ENCODE measurements at places on chromosomes 7 and 10.

- peak; percentile 67 for DNase-seq
Measured at GRCh38 chr7:157273208-157274093, 63.4 kb upstream of the DNAJB6 start.

- no peak for DNase-seq
Measured at GRCh38 chr7:149070372-149071125, 20.0 kb downstream of the ZNF786 start.

- DNase-seq, result no peak
Measured at GRCh38 chr7:84746353-84746752, 440.5 kb downstream of the SEMA3D start.

DNA sequence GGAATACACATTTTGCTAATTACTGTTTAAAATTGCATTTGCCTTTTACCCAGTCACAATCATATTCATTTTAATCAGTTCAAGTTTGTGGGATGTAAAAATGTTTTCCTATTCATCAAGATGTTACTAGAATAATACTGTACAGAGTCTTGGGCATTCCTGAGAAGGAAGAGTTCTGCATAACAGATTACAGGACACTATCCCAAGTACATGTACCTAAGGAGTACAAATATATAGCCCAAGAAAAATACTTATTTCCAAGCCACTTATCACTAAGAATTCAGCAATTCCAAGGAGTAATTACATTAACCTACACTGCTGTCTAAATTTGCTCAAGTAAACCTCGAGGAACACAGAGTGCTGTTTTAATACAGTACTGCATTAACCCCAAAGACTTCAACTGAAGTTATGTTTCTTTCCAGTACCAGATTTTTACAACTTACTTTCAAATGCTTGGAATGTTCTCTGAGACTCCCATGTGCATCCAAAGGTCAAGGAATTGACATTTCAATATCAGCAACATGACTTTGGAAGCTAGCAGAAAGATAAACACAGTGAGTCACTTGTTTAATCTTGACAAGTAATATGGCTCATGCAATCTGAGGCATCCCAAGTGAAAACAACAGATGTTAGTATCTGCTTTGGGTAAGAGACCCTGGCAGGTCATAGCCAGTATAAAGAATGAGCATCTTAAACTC, 125.4 kb upstream of the BET1 start:
- peak; percentile 55 for DNase-seq

DNA sequence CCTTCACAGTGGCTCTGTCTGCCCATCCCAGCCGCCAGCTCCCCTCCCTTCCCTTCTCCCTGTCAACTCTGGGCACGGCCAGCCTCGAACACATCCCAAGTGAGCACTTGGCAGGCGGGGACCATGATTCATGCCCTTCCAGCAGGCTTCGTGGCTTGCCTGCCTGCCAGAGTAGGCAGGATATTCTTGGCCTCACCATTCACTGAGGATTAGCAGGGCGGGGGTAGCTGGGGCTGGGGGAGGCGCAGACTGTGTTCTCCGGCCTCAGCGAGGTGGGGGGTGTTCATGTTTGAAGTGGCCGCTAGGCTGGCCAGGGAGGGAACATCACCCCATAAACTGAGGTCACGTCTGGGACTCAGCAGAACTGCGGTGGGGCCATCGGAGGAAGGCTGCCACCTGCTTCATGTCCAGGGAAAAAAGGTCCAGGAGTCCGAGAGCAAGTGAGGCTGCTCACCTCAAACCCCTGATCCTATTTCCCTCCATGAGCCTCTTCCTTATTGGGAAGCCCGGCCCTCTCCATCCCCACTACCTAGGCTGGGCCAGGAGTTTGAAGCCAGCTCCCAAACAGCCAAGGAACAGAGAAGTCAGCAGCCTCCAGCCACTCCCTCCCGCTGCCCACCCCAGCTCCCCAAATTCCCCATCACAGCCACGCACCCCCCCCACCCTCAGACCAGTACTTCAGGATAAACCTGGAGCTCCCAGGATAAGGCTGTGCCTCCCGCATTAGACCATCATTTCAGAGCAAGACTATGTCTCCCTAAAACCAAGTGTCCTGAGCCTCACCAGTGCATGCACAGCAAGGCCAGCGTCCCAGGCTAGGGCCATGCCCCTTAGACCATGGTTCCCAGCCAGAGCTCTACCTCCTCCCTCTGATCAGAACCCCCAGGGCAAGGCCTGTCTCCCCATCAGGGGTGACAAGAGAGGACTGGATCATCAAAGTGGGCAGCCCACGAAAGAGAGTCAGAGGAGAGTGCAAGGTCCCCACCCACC, 42.8 kb upstream of the RABGEF1 start:
- DNase-seq, result no peak

DNA sequence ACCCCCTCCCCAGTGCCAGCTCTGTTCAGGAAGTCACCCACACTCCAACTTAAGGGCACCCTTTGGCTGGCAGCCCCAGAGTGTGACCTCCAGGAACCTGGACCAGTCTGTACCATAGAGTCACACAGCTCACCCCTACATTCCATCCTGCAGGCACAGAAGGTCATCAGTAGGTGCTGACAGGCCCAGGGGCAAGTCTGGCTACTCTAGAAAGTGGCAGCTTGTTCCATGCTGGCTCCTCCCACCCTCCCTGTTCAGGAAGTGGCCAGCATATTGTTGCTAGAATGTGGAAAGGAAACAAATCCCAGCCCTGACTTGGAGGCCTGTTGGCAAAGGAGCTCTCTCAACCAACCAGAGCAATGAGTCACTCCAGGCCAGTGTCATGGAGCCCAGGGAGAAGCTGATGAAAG, 3.2 kb upstream of the NCOA4 start:
- peak; percentile 75 for DNase-seq

DNA sequence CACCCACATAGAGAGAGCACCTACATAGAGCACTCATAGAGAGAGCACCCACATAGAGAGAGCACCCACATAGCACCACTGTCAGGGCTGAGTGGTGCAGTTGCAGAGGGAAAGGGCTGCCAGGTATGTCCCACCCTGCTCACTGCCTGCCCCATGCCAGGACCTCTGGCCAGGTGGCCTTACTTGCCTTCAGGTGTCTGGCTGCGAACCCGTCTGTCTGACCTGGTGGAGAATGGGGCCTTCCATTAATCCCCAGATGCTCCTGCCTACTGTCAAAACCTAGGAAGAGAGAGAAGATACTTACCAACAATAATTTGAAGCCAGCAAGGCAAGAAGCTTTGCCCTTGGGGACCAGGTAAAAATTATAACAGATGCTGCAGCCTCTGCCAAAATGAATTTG, 51.1 kb downstream of the INSIG1 start:
- no peak for DNase-seq

DNA sequence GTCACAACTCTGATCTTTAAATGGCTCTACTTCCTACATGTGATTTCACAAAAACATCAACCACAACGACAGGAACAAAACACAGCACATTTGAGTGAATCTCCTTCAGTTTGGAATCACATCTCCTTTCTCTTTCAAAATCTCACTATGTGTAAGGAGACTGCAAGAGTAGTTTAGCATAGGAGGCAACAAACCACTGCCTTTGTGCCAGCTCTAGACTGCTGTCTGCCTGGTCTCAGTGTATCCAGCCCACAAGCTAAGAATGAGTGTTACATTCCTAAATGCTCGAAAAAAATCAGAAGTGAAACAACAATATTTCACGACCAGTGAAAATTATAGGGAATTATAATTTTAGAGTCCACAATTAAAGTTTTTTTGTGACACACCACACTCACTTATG, 217.0 kb upstream of the STEAP4 start:
- DNase-seq, result no peak

DNA sequence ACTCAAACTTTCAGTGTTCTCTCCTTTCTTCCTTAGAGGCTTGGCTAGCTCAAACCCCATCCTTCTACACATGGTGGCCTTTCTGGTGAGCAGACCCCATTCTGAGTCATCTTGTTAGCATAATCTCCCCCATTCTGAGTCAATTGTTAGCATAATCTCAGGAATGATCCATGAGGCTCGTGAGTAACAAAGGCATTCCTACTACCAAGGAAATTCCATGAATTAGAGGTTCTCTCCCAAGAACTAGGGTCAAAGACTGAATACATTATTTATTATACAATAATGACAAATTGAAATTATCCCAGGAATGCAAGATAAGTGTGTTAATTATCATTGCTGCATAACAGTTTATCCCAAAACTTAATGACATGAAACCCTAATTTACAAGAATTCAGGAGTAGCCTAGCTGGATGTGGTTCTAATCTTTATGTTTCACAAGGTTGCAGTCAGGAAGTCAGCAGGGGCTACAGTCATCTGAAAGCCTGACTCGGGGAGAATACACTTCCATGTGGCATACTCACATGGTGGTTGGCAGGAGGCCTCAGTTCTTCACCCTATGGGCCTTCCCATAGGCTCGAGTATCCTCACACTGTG, 100.2 kb downstream of the MMRN2 start:
- DNase-seq, result peak; percentile 24

GRCh38 chr7:24773646-24774045, 16.4 kb upstream of the GSDME start:
- no peak for DNase-seq

- DNase-seq, result no peak
Measured at GRCh38 chr7:7347045-7347444, 164.7 kb downstream of the C1GALT1 start.

DNA sequence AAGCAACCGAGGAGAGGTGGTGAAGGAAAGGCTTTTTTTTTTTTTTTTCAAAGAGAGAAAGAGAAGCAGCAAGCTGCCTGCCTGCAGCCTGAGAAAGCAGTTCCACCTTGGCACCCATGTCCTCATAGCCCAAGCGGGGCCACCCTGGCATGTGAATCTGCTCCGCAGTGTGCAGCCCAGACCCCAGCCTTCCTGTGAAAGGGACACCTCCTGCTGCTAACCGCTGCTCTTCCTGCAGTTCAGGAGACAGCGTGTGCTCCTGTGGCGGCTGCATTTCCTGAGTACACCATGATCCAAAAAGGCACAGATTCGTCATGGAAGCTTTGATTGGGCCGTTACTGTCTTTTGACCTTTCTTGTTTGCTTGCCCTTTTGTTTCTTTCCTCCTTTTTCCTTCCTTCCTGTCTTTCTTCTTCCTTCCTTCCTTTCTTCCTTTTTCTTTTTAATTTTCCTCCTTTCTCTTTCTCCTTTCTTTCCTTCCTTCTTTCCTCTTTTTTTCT, 38.1 kb downstream of the IKZF1 start:
- DNase-seq, result no peak

- DNase-seq, result no peak
Measured at GRCh38 chr10:3790272-3790671, 5.3 kb upstream of the KLF6 start.

DNA sequence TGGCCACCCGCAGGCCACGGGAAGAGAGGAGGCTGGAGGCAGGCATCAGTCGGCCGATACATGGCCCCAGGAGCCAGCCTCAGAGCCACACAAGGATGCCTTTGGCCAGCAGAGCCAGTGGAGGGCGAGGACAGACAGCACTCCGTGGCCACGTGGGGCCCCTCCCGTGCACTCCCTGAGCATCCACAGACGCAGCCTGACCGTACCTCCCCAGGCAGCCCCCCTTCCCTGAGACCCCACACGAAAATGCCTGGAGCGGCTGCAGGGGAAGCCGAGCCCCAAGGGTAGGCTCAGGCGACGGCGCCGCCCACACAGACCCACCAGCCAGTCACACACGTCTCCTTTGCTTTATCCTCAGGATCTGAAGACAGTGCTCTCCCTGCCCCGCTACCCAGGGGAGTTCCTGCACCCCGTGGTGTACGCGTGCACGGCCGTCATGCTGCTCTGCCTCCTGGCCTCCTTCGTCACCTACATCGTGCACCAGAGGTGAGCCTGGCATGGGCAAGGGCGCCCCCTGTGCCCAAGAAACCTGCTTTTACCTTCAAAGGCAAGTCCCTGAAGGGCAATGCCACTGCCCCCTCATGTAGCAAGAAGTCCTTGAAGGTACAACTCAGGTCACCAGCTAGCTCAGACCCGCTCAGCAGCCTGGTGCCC, 9.0 kb downstream of the ADGRA1 start:
- no peak for DNase-seq

GRCh38 chr10:89332123-89332633, 4.4 kb downstream of the IFIT3 start:
- DNase-seq, result peak; percentile 67

- DNase-seq, result no peak
Measured at GRCh38 chr10:43943119-43943817, 294.6 kb upstream of the ZNF32 start.

GRCh38 chr10:50993771-50994251, 80.5 kb upstream of the PRKG1 start:
- DNase-seq, result no peak

- DNase-seq, result no peak
Measured at GRCh38 chr10:132281915-132282666, 25.7 kb downstream of the STK32C start.

DNA sequence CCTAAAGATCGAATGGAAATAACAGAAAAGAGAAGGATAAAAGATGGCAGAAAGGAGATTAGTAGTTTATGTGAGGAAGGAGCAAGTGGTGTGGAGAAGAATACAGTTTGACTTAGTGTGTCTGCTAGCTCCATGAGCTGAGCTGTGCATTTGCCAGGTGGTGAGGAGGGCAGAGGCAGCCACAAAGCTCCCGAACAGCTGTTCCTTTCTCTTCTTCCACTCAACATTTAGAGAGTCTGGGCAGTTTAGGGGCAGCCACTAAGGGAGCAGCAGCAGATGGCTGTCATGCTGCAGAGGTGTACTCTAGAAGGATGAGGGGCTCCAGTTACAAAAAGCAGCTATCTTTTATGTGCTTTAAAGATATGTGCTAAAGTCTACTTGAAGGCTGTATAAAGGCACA, 674.4 kb downstream of the GRM8 start:
- no peak for DNase-seq

DNA sequence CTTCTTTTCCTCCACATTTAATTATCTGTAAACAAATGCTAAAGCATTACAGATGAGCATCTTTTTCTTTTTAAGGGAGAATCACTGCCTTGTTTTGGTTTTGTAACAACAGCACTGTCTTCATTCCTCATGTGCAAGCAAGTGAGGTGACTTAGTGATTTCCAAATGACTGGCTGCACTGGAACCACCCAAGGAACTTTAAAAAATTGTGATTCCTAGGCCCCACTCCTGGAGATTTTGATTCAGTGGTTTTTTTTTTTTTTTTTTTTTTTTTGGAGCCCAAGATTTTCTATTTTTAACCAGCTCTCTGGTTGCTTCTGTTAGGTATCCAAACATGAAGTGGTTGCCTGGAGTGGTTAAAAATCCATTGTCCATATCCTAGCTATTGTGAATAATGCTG, 176.2 kb downstream of the LRMDA start:
- no peak for DNase-seq

DNA sequence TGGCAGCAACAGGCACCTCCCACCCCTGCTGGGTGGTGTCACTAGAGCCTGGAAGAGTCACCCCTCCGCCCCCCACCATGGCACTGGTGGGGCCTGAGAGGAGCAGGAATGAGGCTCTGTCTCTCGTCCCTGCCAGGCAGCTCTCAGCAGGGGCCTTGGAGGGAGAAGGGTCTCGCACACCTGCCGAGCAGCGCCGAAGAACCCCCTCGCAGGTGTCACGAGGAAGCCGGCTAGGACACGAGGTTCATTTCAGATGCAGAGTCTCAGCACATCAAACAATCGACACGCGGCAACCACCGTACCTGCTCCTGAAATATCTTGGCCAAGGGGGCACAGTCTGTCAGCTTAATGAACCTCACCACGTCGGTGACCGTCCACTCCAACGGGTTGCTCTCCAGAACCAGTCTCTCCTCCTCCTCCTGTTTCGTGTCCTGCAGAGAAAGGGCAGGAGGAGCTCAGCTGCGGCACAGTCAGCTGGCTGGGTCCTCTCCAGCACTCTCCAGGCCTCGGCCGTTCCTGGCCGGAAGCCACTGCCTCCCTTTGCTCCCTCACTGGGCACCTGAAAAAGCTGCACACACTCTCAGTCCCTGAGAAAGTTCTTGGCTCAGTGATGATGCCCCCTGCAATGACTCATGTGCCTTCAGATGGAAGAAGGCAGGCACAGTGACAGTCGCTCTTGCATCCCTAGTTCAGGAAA, 240.1 kb downstream of the SFMBT2 start:
- DNase-seq, result no peak

GRCh38 chr10:50438049-50438936, 185.5 kb downstream of the SGMS1 start:
- no peak for DNase-seq
